ENCODE measurements at places on chromosomes 4 and X.

DNA sequence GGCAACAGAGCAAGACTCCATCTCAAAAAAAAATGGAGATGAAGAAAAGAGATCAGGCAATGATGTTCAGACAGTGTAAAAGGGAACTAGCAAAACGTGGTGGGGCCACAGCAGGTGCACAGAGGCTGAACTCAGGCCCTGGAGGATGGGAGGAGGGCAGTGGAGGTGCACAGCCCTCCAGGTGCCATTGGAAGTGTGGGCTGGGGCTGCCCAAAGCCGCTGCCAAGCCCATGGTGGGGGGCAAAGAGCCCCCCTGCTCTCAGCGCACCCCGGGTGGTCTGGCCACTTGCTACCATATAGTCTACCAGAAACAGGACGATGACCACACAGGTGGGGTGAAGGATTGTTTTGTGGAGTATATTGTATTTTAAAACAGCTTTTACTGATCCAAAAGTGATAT is 7.1 kb downstream of the TMEM271 start:
- no peak for DNase-seq

DNA sequence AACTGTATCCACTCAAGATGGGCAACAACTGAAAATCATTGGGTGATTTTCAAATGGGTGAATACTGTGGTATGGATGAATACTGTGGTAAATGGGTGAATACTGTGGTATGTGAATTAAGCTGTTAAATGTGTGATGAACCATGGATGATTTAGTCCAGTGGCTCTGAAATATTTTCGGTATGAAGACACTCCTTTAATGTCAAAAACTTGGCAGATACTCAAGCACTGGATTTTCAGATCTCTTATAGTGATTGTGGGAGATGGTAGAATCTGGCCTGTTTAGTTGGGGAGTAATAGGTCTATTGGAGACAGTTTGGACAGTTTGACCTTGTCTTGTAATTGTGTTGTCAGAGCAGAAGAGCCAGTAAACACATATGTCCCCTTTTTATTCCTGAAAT is 45.7 kb downstream of the SSX7 start:
- DNase-seq, result no peak

DNA sequence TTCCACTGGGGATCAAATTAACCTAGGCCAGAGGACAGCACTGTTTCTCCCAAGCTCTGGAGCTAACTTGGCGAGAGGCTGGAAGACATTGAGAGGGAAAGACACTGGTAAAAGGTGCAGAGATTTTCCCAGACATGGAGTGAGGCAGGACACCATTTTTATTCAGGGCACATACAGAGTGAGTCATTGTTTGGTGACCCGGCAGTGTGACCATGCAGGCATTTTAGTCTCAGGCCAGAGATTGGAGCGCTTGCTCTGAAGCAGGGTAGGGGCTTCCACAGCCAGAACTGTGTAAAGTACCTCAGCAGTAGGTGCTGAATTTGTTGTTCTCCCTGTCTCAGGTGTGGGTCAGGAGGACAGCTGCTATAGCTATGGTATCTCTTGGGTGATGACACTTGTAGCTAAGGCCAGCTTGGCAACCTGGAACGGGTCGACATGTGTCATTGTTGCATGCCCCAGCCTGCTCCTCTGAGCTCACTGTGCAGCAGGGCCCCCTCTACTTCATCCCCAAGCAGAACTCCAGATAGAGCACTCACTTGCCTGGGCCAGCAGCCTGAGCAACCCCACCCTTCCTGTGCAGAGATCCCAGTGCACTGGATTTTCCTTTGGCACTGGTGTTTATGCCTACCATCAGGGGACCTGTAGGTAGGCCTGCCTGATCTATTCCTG is 79.8 kb upstream of the ATP8A1 start:
- no peak for DNase-seq

DNA sequence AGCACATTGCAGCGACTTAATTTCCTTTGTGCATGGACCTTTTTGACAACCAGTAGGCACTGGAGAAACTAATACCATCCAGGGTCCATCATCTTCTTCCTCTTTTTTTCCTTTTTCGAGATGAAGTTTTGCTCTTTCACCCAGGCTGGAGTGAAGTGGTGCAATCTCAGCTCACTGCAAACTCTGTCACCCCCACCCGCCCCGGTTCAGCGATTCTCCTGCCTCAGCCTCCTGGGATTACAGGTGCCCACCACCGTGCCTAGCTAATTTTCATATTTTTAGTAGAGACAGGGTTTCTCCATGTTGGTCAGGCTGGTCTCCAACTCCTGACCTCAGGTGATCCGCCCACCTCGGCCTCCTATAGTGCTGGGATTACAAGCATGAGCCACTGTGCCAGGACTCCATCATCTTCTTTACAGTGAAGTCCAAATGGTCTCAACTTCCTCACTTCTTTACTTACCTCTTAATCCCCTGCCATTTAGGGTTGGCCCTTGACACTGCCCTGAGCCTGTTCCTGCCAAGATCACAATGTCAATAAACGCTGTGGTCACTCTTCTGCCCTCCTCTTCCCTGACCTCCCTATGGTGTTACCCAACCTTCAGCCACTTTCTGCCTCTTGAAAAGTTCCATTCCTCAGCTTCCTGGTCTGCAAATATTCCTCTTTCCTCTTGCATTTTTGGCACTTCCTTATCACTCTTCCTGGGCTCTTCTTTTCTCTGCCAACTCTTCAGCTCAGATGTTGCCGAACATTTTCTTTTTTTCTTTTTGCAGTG is 119.8 kb upstream of the SLC34A2 start:
- no peak for DNase-seq

All from CD8-positive, alpha-beta T cell (primary cell).